Activated CD8-positive, alpha-beta memory T cell treated with anti-CD3 and anti-CD28 coated beads, Interleukin-2, amount 10 ng/mL, durations not matched to agents 7 days and 5 days (primary cell): ENCODE measurements at places on chromosomes 12 and 14.

DNA sequence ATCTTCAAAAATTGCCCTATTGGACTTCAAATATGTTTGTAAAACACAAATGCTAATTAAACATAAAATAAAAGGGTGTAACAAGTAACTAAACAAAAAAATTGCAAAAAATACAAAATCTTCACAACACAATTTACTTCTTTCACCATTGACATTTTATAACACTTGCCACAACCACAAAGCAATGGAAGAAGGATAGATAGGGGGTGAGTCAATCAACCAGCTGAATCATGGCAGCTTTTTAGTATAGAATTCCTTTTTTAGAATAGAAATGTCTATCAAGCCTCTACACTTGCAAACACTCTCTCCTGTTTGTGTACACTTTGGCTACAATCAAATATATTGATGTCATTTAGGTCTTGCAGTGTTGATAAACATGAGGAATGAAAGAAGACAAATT lies 232.7 kb downstream of the SLC16A7 start:
- DNase-seq = no peak

DNA sequence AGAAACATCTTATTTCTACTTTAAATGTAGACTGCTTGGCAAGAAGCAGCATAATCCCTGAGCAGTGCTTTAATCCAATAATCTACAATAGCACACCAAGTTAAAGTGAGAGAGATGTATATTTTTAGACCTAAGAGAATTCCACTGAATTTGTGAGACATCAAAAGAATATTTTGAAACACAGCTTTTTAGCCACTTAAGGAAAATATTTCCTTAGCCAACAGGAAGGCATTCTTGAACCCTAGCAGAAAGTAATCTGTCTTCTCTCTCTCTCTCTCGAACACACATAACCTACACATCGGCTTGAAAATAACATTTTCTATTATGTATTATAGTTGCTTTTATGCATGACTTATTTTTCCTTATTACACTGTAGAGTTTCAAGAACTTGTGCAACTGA lies 34.0 kb downstream of the KITLG start:
- no peak for DNase-seq

DNA sequence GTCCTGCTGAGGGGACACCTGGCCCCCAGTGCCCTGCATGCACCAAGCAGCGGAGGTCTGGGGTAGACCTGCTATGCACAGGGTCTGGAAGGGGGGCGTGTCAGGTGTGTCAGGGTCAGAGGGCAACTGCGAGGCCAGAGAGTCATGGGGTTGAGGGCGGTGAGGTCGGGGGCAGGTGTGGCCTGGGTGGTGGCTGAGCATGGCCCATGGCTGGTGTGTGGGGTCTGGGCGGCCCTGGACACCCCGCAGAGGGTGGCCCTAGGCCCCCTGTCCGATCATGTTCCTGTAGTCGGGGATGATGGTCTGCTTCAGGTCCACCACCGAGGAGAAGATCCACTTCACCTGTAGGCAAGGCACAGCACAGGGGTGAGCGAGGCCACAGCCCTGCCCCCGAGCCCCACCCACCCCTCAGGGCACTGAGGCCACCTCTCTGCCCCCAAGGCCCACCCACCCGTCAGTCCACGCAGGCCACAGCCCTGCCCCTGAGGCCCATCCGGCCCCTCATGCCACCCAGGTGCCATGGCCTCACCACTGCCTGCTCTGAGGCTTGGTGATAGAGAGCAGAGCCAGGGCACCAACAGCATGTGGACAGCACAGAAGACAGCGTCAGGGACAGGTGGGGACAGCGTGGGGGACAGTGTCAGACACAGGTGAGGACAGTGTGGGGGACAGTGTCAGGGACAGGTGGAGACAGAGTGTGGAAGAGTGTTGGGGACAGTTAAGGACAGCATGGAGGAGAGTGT lies 211.3 kb downstream of the TMEM121 start:
- DNase-seq = no peak

DNA sequence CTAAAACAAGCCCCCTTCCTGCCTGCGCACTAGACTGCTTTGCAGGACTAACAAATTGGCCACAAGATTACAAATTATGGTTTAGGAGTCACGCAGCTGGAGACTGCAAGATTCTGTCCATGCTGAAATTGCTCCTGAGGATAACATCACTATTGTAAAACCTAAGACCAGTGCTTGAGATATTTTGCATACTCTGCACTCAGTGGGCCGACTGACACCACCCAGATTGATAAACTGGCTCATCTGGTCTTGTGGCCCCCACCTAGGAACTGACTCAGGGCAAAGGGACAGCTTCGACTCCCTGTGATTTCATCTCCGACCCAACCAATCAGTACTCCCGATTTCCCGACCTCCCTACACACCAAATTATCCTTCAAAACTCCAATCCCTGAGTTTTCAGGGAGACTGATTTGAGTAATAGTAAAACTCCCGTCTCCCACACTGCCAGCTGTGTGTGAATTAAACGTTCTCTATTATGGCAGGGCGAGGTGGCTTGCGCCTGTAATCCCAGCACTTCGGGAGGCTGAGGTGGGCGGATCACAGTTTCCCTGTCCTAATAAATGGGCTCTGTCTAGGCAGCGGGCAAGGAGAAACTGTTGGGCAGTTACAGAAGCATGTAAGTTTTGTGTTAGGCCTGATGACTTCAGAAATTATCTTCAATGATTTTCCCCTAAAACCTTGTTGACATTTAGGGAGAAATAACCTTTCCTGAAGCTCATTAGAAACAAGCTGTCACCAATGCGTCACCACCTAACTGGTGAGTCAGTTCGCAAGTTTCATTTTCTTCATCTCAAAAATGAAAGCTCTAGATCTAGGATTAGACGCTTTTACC lies 5.3 kb upstream of the UBC start:
- peak; percentile 76 for DNase-seq

DNA sequence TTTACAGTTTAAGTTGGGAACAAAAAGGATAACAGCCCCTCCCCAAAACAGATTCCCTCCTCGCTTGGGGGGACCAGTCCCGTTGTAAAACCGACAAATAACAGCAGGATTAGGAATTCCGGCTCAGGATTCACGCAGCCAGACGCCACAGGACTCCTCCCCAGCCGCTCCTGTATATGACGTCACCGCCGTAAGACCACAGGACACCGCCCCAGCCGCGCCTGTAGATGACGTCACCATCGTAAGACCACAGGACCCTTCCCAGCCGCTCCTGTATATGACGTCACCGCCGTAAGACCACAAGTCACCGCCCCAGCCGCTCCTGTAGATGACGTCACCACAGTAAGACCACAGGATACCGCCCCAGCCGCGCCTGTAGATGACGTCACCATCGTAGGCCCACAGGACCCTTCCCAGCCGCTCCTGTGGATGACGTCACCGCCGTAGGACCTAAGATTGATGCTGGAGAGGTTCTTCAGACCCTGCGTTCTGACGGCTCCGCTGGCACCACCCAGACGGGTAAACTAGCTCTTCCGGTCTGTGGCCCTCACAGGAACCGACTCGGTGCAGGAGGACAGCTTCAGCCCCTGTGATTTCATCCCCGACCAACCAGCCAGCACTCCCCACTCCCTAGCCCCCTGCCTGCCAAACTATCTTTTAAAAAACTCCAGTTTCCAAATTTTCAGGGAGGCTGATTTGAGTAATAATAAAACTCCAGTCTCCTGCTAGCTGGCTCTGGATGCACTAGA lies 43.9 kb upstream of the FBRSL1 start:
- DNase-seq = peak; percentile 87

GRCh38 chr14:23514644-23514957 lies 37.0 kb downstream of the ZFHX2 start:
- no peak for DNase-seq

DNA sequence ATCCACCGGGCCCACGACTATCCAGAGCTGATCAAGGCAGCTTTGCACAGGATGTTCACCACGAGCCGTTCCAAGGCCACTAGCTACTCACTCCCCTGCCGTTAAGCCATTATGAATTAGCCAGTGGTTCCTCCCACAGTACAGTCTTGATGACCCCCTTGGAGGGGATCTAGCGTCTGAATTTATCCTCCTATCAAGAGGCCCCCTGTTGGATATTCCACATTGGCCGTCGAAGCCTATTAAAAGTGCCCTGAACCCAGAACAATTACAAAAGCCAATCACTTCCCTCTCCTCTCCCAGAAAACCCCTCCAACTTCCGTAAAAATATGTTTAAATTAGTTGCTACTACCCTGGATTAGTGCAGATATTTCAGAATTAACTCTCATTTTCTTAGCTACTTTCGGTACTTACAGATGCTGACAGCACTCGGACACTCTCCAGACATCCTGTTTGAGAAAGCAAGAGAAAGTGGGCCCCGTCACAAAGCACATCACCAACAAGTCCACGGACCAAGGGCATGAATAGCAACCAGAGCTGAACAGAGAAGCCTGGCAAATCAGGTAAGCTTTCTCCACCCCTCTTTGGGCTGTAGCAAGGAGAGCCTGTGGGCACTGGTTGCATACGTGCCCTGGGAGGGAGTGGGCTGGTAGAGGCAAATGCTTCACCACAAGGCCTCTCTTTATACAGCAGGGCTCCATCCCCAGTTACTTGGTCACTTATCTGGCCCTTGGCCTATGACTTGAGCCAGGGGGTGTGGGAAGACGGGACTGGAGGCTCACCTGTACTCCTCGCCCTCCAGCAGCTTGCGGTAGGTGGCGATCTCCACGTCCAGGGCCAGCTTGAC lies 5.3 kb downstream of the KRT3 start:
- no peak for DNase-seq
